Activated CD8-positive, alpha-beta T cell treated with anti-CD3 and anti-CD28 coated beads for 36 hours (primary cell): ENCODE measurements at places on chromosomes 5 and 9.

DNA sequence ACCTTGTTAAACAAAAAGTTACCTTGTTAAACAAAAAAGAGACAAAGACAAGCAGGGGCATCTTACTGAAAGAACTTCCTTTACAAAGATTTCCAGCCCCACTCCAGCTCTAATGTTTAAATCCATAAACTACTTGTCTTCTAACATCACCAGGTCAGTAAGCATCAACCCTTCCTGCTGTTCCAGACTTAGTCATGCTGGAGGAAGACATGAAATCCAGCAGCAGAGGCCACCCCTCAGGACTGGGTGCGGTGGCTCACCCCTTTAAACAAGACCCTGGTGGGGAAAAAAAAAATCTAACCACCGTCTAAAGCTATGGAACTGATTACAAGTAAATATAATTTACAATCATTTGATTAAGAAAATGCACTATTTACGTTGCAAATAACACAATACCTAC, 9.1 kb downstream of the PDCL start:
- H3K4me1 ChIP-seq = peaks cover 42% of the 10 kb centered on the region
- no peak for DNase-seq
- no peaks in the 10 kb centered on the region for H3K27me3 ChIP-seq

- no peaks in the 10 kb centered on the region for H3K27me3 ChIP-seq
- H3K4me3 ChIP-seq = no peak overlapping the region
- H3K4me1 ChIP-seq = no peaks in the 10 kb centered on the region
- no peak overlapping the region for H3K27ac ChIP-seq
- H3K36me3 ChIP-seq = no peaks in the 10 kb centered on the region
Measured at GRCh38 chr5:82992646-82993045, 84.5 kb downstream of the TMEM167A start.

DNA sequence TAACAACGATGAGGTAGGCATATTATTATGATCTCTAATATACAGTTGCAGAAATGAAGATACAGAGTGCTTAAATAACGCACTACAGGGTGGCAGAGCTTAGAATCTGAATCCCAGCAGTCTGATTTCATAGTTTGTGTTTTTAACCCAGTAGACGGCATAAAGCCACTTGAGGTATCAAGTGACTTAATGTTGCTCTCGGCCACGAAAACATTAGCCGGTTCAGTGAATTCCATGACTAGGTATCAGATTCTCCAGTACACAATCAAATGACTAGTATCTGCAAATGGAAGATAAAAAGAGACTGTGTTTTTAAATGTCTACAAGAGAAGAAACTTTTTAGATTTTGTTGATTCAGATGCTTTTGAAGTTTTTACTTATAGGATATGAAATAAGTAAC, 24.8 kb downstream of the SMC2 start:
- peaks cover 46% of the 10 kb centered on the region for H3K36me3 ChIP-seq
- no peak overlapping the region for H3K4me3 ChIP-seq
- no peak for DNase-seq
- no peak overlapping the region for H3K27ac ChIP-seq

GRCh38 chr9:86352440-86353077, 1.7 kb downstream of the TUT7 start:
- H3K27me3 ChIP-seq = peaks cover 2% of the 10 kb centered on the region
- H3K4me1 ChIP-seq = peaks cover 40% of the 10 kb centered on the region
- DNase-seq = peak; percentile 34
- peak overlapping the region; percentile 99 for H3K27ac ChIP-seq
- peaks cover 30% of the 10 kb centered on the region for H3K36me3 ChIP-seq

DNA sequence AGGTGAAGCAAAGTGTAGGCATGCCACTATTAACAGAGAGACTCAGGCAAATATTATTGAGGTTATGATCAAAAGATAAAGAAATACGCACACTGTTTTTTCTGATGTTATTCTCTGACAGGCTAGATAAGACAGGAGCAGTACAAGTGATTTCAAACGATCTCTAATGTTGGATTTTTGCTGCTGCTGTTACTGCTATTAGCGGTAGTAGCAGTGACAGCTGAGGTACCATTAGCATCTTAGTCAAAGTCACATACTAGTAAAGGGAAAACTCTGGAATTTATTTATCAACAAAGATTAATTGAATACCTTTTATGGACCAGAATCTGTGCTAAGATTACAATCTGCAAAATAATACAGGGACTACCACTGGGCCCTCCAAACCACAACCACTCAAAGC, 362.4 kb upstream of the CDH6 start:
- H3K4me1 ChIP-seq = no peaks in the 10 kb centered on the region
- DNase-seq = no peak
- no peaks in the 10 kb centered on the region for H3K27me3 ChIP-seq
- no peak overlapping the region for H3K4me3 ChIP-seq
- no peak overlapping the region for H3K27ac ChIP-seq

DNA sequence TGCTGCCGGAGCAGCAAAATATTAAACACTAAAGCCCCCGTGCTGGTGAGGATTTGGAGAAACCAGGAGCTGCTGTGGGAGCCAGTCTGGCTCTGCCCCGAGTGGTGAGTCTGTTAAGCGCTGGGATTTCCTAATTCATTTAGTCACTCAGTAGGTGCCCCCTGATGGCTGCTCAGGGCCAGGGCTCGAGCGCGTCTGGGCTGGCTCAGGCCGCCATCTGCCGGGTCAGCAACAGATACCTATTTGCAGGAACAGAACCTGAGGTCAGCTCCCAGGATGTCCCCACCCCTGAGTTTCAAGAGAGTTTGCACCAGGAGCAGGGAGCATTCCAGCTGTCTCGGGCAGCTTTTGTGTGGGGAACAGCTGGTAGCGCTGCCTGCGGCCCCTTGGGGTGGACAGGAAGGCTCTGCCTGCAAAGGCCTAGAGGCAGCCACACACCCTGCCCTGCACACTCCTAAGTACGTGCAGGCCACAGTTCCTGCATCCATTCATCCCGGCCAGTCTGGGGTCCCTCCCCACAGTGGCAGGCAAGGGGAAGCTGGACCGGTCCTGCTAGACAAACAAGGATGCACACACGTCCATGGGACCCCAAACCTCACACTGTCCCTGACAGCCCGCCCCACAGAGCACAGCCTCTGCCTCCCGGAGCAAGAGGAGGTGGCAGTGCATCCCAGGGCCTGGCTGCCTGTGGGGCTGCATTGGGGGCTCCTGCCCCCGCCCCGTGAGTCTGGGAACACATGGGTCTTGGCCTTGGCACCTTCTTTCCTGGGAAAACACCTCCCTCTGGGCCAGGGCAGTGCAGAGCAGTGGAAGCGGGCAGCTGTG, 83.7 kb downstream of the ADAMTS2 start:
- H3K36me3 ChIP-seq = no peaks in the 10 kb centered on the region
- peaks cover 2% of the 10 kb centered on the region for H3K27me3 ChIP-seq
- H3K4me3 ChIP-seq = no peak overlapping the region
- DNase-seq = peak; percentile 15

DNA sequence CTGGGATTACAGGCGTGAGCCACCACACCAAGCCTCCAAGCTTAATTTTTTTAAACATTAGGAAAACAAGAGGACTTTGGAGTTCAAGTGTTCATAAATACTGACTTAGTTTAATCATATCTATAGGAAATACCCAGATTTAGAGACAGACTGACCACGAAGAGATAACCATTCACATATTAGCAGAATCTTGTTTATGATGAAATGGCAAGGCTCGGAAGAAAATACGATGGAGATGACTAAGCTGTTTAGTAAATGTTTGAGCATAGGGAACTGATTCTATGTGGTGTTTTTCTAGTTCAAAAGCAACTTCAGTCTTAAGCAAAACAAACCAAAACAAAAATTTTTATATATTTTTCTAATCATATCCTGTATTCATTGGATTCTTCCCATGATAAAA, 13.5 kb upstream of the TUSC1 start:
- no peak overlapping the region for H3K4me3 ChIP-seq
- no peak for DNase-seq
- no peaks in the 10 kb centered on the region for H3K4me1 ChIP-seq

DNA sequence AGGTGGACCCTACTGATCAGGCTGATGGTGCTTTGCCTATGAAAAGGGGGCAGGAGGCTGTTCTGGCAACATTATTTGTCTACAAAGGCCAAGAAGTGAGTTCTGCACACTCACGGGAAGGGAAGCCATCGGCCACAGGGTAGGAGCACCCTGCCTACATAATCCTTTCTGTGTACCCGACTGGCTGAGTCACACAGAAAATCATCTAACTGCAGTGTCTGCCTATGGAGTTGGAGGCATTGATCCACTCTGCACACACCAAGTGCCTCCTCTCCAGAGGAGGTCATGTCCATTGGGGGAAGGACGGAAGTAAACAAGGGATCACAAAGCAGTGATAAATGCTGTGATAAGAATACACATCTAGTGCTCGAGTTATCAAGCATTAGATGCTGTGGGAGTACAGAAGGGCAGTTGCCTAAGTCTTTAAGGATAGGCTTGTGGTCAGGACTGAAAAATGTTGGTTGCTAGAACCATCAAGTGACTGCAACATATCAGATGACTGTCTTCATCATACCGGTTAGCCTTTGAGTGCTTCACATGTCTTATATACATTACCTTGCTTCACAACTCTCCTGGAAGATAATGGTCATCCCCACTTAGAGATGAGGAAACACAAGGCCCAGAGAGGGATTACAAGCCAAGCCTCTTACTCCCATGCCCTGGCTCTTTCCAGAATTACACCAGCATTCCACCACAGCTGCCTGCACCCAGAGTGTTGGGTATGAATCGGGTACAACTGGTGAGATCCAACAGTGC, 1.3 kb upstream of the SLC2A8 start:
- H3K27ac ChIP-seq = no peak overlapping the region
- peak overlapping the region; percentile 39 for H3K4me3 ChIP-seq
- DNase-seq = no peak
- H3K4me1 ChIP-seq = peaks cover 6% of the 10 kb centered on the region
- H3K27me3 ChIP-seq = peaks cover 65% of the 10 kb centered on the region
- H3K36me3 ChIP-seq = no peaks in the 10 kb centered on the region

GRCh38 chr5:115246361-115246991, 16.2 kb downstream of the PGGT1B start:
- DNase-seq = no peak
- no peak overlapping the region for H3K4me3 ChIP-seq
- H3K36me3 ChIP-seq = peaks cover 8% of the 10 kb centered on the region
- no peaks in the 10 kb centered on the region for H3K27me3 ChIP-seq
- peaks cover 20% of the 10 kb centered on the region for H3K4me1 ChIP-seq

- no peak overlapping the region for H3K4me3 ChIP-seq
- H3K27me3 ChIP-seq = no peaks in the 10 kb centered on the region
- H3K36me3 ChIP-seq = no peaks in the 10 kb centered on the region
- H3K27ac ChIP-seq = no peak overlapping the region
- DNase-seq = no peak
- no peaks in the 10 kb centered on the region for H3K4me1 ChIP-seq
Measured at GRCh38 chr5:56212130-56212879, 20.8 kb downstream of the ANKRD55 start.

- H3K4me1 ChIP-seq = no peaks in the 10 kb centered on the region
- no peaks in the 10 kb centered on the region for H3K36me3 ChIP-seq
- H3K27ac ChIP-seq = no peak overlapping the region
- no peak overlapping the region for H3K4me3 ChIP-seq
- peaks cover 9% of the 10 kb centered on the region for H3K27me3 ChIP-seq
- no peak for DNase-seq
Measured at GRCh38 chr5:133471699-133472098, 140.6 kb downstream of the FSTL4 start.

DNA sequence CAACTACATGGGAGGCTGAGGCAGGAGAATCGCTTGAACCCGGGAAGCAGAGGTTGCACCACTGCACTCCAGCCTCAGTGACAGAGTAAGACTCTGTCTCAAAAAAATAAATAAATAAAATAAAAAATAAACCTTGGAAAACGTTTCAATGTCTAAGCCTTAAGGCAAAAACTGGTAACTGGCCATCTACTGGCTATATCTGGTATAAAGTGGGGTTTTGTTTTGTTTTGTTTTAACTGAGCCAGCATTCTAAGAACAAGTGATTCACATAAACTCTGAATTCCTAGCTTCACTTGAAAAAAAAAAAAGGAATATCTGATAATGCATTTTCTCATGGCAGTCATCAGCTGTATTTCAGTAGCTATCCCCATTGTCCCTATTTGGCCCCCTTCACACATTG, 126.1 kb upstream of the EFNA5 start:
- H3K27ac ChIP-seq = no peak overlapping the region
- no peak overlapping the region for H3K4me3 ChIP-seq
- H3K27me3 ChIP-seq = no peaks in the 10 kb centered on the region
- no peaks in the 10 kb centered on the region for H3K36me3 ChIP-seq
- H3K4me1 ChIP-seq = no peaks in the 10 kb centered on the region

DNA sequence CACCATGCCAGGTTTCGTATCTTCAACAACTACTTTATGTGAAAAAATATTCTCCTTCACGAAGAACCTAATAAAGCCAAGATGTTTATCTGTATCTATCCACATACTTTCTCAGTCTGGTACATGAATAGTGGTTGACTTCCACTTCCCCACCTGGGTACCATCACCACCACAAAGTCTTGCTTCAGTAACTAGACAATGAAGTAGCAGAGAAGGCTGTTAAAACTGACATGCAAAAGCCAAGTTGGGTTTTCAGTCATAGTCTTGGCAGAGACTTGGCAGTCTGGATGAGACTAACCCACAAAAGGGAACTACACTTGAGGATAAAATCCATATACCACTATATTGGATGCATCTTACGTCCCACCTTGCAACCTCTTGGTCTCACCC, 5.0 kb downstream of the P4HA2 start:
- H3K27ac ChIP-seq = no peak overlapping the region
- no peak for DNase-seq
- H3K27me3 ChIP-seq = peaks cover 8% of the 10 kb centered on the region
- H3K4me1 ChIP-seq = peaks cover 10% of the 10 kb centered on the region
- no peak overlapping the region for H3K4me3 ChIP-seq

DNA sequence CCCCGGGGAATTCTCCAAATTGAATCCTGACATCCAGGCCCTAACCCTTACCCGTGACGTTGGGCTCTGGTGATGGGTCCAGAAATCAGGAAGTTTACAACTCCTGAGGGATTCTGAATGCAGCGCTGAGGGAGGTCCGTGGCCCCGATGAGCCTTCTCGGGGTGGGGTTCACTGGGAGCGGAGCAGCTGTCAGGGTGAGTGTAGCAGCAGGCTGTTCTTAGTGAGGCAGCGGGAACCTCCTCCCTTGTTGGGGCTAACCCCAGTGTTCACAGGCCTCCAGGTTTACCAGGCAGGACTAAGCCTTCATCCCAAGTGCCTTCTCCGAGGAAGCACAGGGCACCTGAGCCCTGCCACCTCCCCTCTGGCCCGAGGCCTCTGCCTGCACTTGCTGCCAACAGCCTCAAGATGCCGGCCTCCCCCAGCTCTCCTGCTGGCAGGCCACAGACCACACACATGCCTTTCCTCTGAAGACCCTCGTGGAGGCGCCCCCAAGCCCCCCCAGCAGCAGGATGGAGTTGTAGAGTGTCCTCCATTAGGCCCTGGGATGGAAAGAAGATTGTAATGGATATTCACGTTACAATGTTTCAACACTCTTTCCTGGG, 7.3 kb upstream of the ADAMTS16 start:
- H3K4me1 ChIP-seq = no peaks in the 10 kb centered on the region
- DNase-seq = no peak
- no peak overlapping the region for H3K4me3 ChIP-seq
- H3K27ac ChIP-seq = no peak overlapping the region

- DNase-seq = no peak
- no peaks in the 10 kb centered on the region for H3K36me3 ChIP-seq
- no peak overlapping the region for H3K4me3 ChIP-seq
- no peak overlapping the region for H3K27ac ChIP-seq
Measured at GRCh38 chr5:95709967-95710650, 21.0 kb upstream of the RHOBTB3 start.

GRCh38 chr9:17600962-17601593, 22.2 kb downstream of the SH3GL2 start:
- H3K4me1 ChIP-seq = no peaks in the 10 kb centered on the region
- peaks cover 1% of the 10 kb centered on the region for H3K27me3 ChIP-seq
- DNase-seq = no peak
- no peaks in the 10 kb centered on the region for H3K36me3 ChIP-seq
- no peak overlapping the region for H3K27ac ChIP-seq
